ENCODE measurements at places on chromosomes 12 and 14. TPM values are rescaled to one million over a fixed set of nuclear protein-coding genes. Genes with fewer than 3 reads are reported as not detected.

RPL10L gene
- total RNA-seq: not detected

CCDC88C gene
- 0.15 TPM for total RNA-seq

GZMH gene
- not detected for total RNA-seq

IL31 gene
- total RNA-seq: not detected

NRDE2 gene
- 11.2 TPM for total RNA-seq

ACOT6 gene
- total RNA-seq: not detected

CLECL1 gene
- not detected for total RNA-seq
